ENCODE measurements at places on chromosomes 12 and 14. TPM values are rescaled to one million over a fixed set of nuclear protein-coding genes. Genes with fewer than 3 reads are reported as not detected.

CCDC60 gene
- not detected for total RNA-seq

CCDC196 gene
- total RNA-seq: not detected

EIF2B2 gene
- total RNA-seq: 55.6 TPM

- DNase-seq: no peak
These were observed 164.5 kb downstream of the ANO2 start for GRCh38 chr12:5780536-5780935.

DNA sequence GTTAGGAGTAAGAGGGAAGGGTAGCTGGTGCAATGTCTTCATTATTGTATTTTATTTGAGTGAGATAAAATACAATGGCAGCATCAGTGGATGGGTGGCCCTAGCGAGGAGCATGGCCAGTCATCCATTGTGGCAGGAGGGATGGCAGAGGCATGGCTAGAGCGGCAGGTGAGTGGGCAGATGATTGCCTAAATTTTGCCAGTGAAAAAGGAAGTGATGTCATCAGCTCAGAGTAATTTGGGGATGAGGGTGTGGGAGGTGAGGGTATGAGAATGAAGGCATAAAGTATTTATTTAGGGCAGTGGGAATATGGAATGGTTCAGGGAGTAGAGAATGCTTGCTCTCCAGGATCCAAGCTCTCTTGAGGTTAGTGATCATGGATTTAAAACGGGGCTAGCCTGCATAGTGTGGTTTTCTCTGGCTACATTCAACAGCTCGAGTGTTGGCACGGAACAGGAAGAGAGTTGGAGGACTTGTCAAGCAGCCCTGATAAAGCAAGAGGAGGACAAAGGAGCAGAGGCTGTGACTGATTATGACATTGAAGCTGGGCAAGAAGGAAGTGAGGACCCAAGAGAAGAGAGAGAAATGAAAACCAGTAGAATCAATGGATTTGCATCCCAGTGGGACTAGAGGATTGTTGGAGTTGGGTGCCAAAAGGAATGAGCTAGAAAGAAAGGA lies 18.7 kb upstream of the SERPINA6 start:
- DNase-seq: peak; percentile 56

DNA sequence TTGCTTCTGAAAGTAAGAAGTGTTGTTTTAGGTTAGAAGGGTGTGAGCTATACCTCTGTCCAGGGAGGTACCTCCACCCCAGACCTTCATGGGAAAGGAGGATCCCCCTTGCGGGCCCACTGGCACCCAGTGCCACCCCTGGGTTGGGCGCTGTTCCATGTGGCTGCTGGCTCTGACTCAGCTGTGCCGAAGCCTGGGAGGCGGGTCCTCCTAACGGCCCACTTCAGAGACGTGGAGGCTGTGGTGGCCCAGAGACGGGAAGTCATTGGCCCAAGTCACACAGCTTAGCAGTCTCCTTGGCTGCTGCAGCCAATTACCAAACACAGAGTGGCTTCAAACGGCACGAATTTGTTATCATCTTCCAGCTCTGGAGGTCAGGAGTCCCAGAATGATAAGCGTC lies 10.2 kb downstream of the RFLNA start:
- no peak for DNase-seq

GRCh38 chr12:19760611-19761010 lies 321.3 kb downstream of the AEBP2 start:
- DNase-seq: no peak

DNA sequence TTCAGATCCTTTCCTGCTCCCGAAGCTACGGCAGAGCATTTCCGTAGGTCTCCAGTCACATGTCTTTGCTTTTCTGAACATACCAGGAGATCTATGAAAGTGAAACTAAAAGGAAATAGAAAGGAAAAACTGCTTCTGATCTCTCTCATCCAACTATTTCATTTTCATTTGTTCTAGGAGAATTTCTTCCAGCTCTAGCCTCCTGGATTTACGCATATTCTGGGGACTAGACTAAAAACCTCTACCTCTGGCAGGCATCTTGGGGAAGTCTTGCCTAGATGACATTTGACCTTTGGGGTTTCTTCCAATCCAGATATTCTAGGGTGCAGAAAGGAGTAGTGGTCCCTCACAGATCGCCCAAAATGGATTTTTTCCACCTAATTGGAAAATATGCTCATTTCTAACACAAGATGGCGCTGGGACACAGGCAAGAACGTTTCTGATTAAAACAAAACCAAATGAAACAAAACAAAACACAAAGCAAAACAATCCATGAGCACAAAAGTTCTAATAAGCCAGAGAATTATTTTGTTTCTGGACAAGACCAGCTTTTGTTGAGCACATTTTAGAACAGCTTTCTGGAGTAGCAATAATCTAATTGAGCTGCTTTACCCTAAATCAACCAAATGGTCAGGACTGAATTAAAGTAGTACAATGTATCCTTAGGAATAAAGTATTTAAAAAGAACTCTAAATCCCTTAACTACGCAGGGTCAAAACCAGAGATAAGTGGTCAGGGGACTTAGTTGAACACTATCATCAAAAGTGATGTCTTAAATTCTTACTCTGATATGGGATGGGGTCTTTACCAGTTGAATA lies 12.3 kb upstream of the PARP11 start:
- DNase-seq: peak; percentile 47

DNA sequence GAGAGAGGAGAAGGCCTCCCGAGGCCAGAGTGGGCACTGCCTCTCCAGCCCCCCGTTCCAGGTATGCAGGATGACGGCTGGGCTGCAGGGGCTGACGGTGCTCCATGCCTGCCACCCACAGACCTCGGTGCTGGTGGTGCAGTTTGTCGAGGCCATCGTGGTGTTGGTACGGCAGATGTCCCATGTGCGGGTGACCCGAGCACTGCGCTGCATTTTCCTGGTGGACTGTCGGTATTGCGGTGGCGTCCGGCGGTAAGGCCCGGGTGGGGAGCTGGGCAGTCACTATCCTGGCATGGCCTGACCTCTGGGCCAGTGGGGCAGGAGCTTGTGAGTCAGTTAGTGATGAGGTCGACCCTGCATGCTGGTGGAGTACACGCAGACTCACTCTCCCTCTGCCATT lies 47.4 kb downstream of the TPCN1 start:
- DNase-seq: no peak

- peak; percentile 88 for DNase-seq
These were observed 11.0 kb downstream of the KRT7 start for GRCh38 chr12:52243856-52244614.
